ENCODE measurements at places on chromosomes 5 and 9. TPM values are rescaled to one million over a fixed set of nuclear protein-coding genes. Genes with fewer than 3 reads are reported as not detected.

Gene FCN2
- total RNA-seq, result not detected

Gene CDKN2B-AS1
- total RNA-seq, result not detected

GRCh38 chr9:99593610-99594009 is 228.1 kb upstream of the NR4A3 start:
- no peak for DNase-seq

DNA sequence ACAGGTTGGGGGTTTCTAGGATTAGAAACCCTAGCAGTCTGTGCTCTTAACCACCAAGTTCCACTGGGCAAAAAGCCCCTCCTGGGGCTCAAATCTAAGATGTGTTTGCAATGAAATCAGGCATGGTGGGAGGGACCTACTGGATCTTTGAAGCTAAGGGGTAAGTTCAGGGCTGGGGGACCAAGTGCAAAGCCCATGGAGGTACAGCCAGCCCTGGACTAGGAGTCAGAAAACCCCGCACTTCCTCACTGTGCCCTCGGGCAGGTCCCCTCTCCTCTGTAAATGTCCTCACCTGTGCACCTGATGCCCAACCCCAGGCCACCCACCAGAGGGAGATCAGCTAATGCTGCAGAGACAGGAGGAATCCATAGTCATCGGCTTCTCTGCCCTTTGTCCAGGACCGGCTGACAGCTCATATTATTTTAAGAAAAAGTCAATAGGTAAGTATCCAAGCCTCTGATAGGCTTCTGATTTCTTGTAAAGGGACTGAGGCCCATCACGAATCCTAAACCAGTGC is 138.3 kb downstream of the PAX5 start:
- DNase-seq, result no peak

DNA sequence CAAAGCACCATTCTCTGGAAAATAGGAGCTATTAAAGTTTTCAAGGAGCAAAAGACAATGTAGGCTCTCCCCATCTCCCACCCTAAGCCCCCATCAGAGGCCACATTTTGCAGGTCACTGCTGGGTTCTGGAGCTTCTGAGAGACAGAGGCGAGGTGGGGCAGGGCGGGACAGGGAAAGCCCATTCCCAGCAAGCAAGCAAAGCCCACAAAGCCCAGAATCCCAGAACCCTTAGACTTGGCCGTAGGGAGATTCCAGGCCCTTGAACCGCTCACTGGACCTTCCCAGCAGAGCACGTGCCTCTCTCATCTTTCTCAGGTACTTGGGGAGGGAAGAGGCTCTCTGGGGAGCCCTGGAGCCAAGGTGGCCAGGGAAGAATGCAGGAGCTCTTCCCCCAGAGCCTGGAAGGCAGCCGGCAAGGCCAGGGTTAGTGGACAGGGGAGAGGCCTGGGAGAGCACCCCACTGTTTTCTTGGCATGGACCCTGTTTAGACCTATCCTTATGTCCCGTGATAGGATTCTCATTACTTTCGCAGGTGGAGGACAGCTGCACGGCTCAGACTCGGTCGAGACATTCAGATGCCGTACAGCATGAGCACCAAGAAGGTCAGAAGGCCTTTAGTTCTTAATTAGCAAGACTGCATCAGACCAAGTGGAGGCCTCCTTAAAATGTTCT is 52.4 kb downstream of the ZNF354C start:
- no peak for DNase-seq
